ENCODE measurements at places on chromosomes 6 and 20. TPM values are rescaled to one million over a fixed set of nuclear protein-coding genes. Genes with fewer than 3 reads are reported as not detected.

GRCh38 chr6:36221674-36222073, 25.1 kb downstream of the BRPF3 start:
- H3K27me3 ChIP-seq = no peaks in the 10 kb centered on the region
- no peak overlapping the region for H3K4me3 ChIP-seq
- peaks cover 36% of the 10 kb centered on the region for H3K36me3 ChIP-seq
- DNase-seq = no peak
- no peaks in the 10 kb centered on the region for H3K4me1 ChIP-seq

GRCh38 chr6:157104803-157105202, 218.5 kb downstream of the TMEM242 start:
- peaks cover 25% of the 10 kb centered on the region for H3K36me3 ChIP-seq
- H3K4me3 ChIP-seq = no peak overlapping the region
- no peaks in the 10 kb centered on the region for H3K27me3 ChIP-seq
- no peak overlapping the region for H3K27ac ChIP-seq

GRCh38 chr6:168166627-168167026, 87.6 kb upstream of the FRMD1 start:
- H3K4me1 ChIP-seq = no peaks in the 10 kb centered on the region
- H3K27me3 ChIP-seq = no peaks in the 10 kb centered on the region
- no peak overlapping the region for H3K4me3 ChIP-seq
- H3K36me3 ChIP-seq = no peaks in the 10 kb centered on the region
- no peak overlapping the region for H3K27ac ChIP-seq

GRCh38 chr20:7189231-7189630, 421.7 kb downstream of the BMP2 start:
- H3K27ac ChIP-seq = no peak overlapping the region
- no peaks in the 10 kb centered on the region for H3K4me1 ChIP-seq
- no peak overlapping the region for H3K4me3 ChIP-seq
- no peak for DNase-seq
- H3K27me3 ChIP-seq = no peaks in the 10 kb centered on the region

- H3K36me3 ChIP-seq = peaks cover 2% of the 10 kb centered on the region
- no peak overlapping the region for H3K27ac ChIP-seq
- H3K4me1 ChIP-seq = peaks cover 4% of the 10 kb centered on the region
- no peak overlapping the region for H3K4me3 ChIP-seq
These were observed 43.1 kb upstream of the HECA start for GRCh38 chr6:139091826-139092225.

GRCh38 chr6:89122625-89123024, 4.8 kb upstream of the SRSF12 start:
- DNase-seq = no peak
- H3K27ac ChIP-seq = no peak overlapping the region
- peaks cover 2% of the 10 kb centered on the region for H3K4me1 ChIP-seq
- peaks cover 24% of the 10 kb centered on the region for H3K27me3 ChIP-seq
- no peak overlapping the region for H3K4me3 ChIP-seq
- H3K36me3 ChIP-seq = no peaks in the 10 kb centered on the region

GRCh38 chr6:151075527-151075926, 164.2 kb upstream of the AKAP12 start:
- no peak for DNase-seq
- H3K27me3 ChIP-seq = no peaks in the 10 kb centered on the region
- no peaks in the 10 kb centered on the region for H3K4me1 ChIP-seq
- H3K36me3 ChIP-seq = peaks cover 25% of the 10 kb centered on the region

DNA sequence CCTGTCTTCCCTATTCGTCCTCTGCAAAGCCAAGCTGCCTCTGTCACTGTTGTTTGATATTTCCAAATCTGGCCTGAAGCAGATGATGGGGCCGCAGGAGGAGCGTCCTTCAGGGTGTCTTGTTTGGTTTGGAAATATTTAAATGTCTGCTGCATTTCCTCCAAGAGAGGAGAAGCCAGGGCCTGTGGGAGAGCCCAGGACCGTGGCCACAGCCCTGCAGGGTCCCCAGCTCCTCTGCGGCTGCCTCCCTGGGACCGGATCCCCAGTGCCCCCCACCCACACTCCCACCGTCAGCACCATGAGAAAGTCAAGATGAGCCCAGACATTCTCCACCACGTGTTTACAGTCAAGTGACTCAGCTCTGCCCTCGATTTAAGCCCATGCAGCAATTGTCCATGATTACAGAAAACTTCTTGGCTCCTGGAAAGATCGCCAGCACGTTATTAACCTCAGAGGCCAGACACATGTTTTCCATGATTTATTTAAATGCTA, 18.2 kb downstream of the FOXF2 start:
- no peaks in the 10 kb centered on the region for H3K36me3 ChIP-seq
- H3K27ac ChIP-seq = no peak overlapping the region
- H3K4me1 ChIP-seq = no peaks in the 10 kb centered on the region
- peaks cover 10% of the 10 kb centered on the region for H3K27me3 ChIP-seq
- no peak for DNase-seq
- H3K4me3 ChIP-seq = no peak overlapping the region

- peaks cover 46% of the 10 kb centered on the region for H3K4me1 ChIP-seq
- H3K4me3 ChIP-seq = no peak overlapping the region
- peaks cover 2% of the 10 kb centered on the region for H3K27me3 ChIP-seq
These were observed 101.1 kb downstream of the LY86 start for GRCh38 chr6:6689400-6690143.

- H3K36me3 ChIP-seq = peaks cover 38% of the 10 kb centered on the region
- H3K27me3 ChIP-seq = no peaks in the 10 kb centered on the region
- peaks cover 78% of the 10 kb centered on the region for H3K4me1 ChIP-seq
- peak overlapping the region; percentile 83 for H3K27ac ChIP-seq
- H3K4me3 ChIP-seq = peak overlapping the region; percentile 53
- peak; percentile 22 for DNase-seq
These were observed 6.4 kb downstream of the CASS4 start for GRCh38 chr20:56418385-56418861.

DNA sequence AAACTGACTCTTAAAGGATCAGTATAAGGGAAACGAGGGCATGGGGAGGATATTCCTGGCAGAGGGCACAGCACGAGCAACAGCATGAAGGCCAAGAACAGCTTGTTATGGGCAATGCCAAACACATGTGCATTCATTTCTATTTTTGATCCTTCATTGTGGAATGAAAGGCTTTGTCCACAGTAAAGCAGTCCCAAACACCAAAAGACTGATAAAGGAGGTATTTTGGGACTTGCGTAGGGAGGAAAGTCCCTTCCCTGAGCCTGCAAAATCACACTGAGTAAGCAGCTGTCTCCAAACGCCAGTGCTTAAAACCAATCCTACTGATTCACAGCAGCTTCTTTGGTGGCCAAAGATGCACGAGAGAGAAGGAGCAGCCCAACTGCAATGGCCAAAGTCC, 138.2 kb downstream of the UNC5CL start:
- no peak overlapping the region for H3K4me3 ChIP-seq
- H3K36me3 ChIP-seq = no peaks in the 10 kb centered on the region
- DNase-seq = no peak
- H3K27ac ChIP-seq = no peak overlapping the region
- H3K27me3 ChIP-seq = peaks cover 6% of the 10 kb centered on the region
- H3K4me1 ChIP-seq = no peaks in the 10 kb centered on the region

GRCh38 chr6:43817192-43817591, 47.2 kb downstream of the VEGFA start:
- H3K4me1 ChIP-seq = peaks cover 9% of the 10 kb centered on the region
- no peak overlapping the region for H3K27ac ChIP-seq
- no peak for DNase-seq
- peaks cover 11% of the 10 kb centered on the region for H3K27me3 ChIP-seq
- no peak overlapping the region for H3K4me3 ChIP-seq
- H3K36me3 ChIP-seq = no peaks in the 10 kb centered on the region

GRCh38 chr6:75800133-75800532, 51.1 kb downstream of the MYO6 start:
- no peaks in the 10 kb centered on the region for H3K27me3 ChIP-seq
- no peak for DNase-seq
- H3K36me3 ChIP-seq = no peaks in the 10 kb centered on the region
- no peak overlapping the region for H3K27ac ChIP-seq

- no peak overlapping the region for H3K4me3 ChIP-seq
- DNase-seq = no peak
- no peaks in the 10 kb centered on the region for H3K36me3 ChIP-seq
- no peaks in the 10 kb centered on the region for H3K27me3 ChIP-seq
- H3K27ac ChIP-seq = no peak overlapping the region
- H3K4me1 ChIP-seq = no peaks in the 10 kb centered on the region
These were observed 137.5 kb downstream of the EYS start for GRCh38 chr6:65569505-65569904.

DNA sequence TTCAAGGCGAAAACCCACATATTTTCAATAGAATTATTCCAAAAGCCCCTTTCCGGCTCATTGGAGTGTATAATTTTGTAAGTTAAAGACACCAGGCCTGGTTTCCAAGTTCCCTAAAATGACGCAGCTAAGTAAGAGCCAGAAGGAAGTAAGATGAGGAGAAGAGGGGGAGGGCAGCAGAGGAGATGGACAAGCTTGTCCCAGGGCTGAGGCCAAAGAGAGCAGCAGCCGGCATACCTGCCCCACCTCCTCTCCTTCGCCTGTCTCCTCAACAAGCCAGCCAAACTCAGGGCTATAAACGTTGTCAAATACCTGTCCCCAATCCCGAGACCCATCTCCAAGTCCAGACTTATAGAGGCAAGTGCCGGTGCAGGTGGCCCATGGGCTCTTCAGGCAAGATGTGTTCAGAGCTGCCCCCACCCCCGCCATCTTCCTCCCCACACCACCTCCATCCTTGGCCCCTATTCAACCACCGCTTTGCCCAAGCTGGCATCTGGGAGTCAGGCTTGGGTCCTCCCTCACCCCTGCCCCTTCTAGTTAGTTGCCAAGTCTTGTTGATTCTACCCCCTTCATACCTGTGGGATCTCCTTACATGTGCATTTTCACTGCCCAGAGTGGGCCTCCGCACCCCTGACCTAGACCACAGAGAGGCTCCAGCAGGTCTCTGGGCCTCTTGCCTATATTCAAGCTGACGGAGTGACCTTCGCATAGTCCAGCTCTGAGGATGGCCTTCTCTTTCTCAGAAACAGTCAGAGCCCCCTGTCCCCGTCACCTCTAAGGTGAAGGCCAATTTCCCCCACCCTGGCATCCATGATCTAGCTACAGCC, 75.7 kb upstream of the SIRPA start:
- H3K4me1 ChIP-seq = peaks cover 10% of the 10 kb centered on the region
- peaks cover 40% of the 10 kb centered on the region for H3K27me3 ChIP-seq
- H3K36me3 ChIP-seq = peaks cover 2% of the 10 kb centered on the region
- DNase-seq = no peak
- H3K4me3 ChIP-seq = no peak overlapping the region

The MOG gene
- total RNA-seq = not detected

The CASS4 gene
- 8.6 TPM for total RNA-seq

The CASP8AP2 gene
- 49.6 TPM for total RNA-seq

The DNMT3B gene
- total RNA-seq = 3.7 TPM

The SLX4IP gene
- 9.2 TPM for total RNA-seq

The OPN5 gene
- total RNA-seq = not detected

The THBD gene
- not detected for total RNA-seq

The JPH2 gene
- not detected for total RNA-seq

The LHFPL5 gene
- not detected for total RNA-seq

The TAF4 gene
- 24.2 TPM for total RNA-seq

The NSFL1C gene
- 56.5 TPM for total RNA-seq

The CST5 gene
- not detected for total RNA-seq

The CTCFL gene
- not detected for total RNA-seq

The SMLR1 gene
- total RNA-seq = not detected

The TCF15 gene
- total RNA-seq = not detected

The ZNF311 gene
- total RNA-seq = 0.65 TPM

The OR2B6 gene
- total RNA-seq = not detected

The ELOVL4 gene
- 0.79 TPM for total RNA-seq

The TFAP2D gene
- not detected for total RNA-seq

The E2F1 gene
- 69.8 TPM for total RNA-seq

The PNLDC1 gene
- 0.17 TPM for total RNA-seq
